ENCODE measurements at places on chromosomes 3 and 15.

GRCh38 chr3:100563228-100563627 is 46.2 kb upstream of the ADGRG7 start:
- no peak for DNase-seq

DNA sequence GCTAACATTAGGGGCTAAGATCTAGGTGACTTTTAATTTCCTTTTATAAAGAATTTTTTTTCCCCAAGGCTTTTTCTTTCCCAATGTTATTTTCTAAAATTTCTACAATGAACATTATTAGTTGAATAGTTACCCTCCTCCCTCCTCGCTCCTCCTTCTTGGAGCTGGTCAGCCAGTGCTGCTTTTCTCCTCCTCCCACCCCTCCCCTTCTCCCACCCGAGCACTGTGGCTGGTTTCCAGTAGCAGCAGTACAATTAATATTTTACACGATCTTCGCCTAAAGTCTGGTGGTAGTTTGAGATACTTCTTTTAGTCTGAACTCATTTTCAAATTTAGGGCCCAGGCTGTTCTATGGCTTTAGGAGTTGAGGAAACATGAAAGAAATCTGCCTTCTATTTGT is 41.6 kb downstream of the EEFSEC start:
- DNase-seq: no peak

DNA sequence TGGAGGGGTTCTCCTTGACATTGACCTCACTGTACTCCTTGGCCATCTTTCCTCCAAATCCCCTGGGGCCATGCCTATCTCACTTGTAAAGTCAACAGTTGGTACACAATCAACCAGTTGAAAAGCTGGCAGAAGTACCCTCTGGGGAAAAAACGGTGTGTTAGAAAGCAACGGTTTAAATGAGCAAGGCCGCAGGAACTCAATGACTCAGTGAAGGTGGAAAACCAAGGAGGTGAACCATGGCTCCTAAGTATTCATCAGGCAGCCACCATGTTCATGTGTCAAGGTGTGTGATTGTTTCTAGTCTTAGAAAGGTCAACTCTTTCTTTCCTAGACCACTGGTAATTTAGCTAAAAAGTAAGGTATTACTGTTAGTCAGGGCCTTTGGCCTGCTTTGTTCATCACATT is 130.9 kb upstream of the SATB1 start:
- DNase-seq: peak; percentile 53

DNA sequence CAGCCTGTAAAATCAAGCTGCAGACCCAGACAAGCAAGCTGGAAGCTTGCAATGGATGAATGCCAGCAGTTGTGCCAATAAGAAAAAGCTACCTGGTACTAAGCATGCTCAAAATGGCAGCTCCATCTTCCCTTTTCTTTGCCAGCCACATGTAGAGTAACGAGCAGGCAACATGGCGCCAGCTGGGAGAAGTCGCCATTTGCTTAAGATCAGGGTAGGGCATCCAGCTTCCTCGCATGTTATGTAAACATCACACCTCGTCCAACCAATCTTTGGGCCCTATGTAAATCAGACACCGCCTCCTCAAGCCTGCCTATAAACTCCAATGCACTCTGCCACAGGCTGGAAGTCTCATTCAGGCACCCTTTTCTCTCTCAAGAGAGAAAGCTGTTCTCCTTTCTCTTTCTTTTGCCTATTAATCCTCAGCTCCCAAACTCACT is 973.9 kb downstream of the FHIT start:
- no peak for DNase-seq

Measured in stimulated activated CD4-positive, alpha-beta T cell treated with anti-CD3 and anti-CD28 coated beads, Interleukin-4, amount 100 ng/mL, for 24 hours (primary cell).